ENCODE measurements at places on chromosomes 13 and 19. TPM values are rescaled to one million over a fixed set of nuclear protein-coding genes. Genes with fewer than 3 reads are reported as not detected.

The TMEM190 gene
- total RNA-seq, result not detected

DNA sequence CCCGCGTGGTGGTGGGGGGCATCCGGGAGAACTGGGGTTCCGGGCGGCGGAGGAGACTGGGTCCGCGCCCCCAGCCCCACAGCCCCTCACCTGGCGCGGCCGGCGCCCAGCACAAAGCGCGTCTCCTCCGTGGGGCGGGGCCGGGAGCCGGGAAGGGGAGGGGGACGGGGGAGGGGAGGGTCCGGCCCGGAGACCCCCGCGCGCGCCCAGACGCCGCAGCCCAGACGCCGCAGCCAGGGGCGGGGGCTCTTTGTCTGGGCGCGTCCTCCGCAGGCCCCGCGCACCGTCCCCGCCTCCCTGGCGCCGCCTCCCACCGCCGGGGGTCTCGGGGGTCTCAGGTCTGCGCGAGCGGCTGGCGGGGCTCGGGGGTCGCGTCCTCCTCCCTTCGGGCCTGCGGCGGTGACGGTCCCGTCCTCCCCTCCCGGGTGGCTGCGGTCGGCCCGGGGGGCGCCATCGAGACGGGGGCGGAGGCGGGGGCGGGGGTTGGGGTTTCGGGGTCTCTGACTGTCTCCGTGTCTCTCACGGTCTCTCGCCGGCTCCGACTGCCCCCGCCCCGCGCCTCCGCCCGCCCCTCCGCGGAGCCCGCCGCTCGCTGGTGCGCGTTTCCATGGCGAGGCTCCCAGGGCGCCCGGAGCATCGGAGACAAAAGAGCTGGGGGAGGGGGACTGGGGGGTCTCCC is at the start of gene PLPPR3:
Gene PLPPR3 (minus strand): TSS at position 131 of the 679 bp plus-strand sequence. CDS start 396 bp downstream, outside the sequence.
- no peak for DNase-seq

- DNase-seq, result peak; percentile 79
These were observed 665 bp downstream of the GPX4 start for GRCh38 chr19:1104311-1105007.

GRCh38 chr19:47402504-47402903 is 16.8 kb downstream of the MEIS3 start:
- DNase-seq, result no peak

The ZNF112 gene
- total RNA-seq, result 14.0 TPM
